A549 treated with ZK216348 at 1 μM for 4 hours (cell line): ENCODE measurements at places on chromosomes 16 and 17. TPM values are rescaled to one million over a fixed set of nuclear protein-coding genes. Genes with fewer than 3 reads are reported as not detected.

SLFN13 gene
- total RNA-seq = 2.2 to 5.8 TPM (median 5.0 TPM) in 5 replicates

LGALS9 gene
- total RNA-seq = 0.81 to 2.0 TPM (median 1.2 TPM) in 5 replicates

HBA1 gene
- total RNA-seq = 0.93 to 2.3 TPM (median 1.6 TPM) in 5 replicates

KRTAP16-1 gene
- not detected in 5 replicates for total RNA-seq

CCL4 gene
- not detected in 5 replicates for total RNA-seq

TBC1D3K gene
- total RNA-seq = not detected in 5 replicates

CLDN7 gene
- total RNA-seq = 0.29 to 2.9 TPM (median 1.6 TPM) in 5 replicates

TP53TG3 gene
- 0.39 to 0.70 TPM (median 0.55 TPM) in 3 of 5 replicates, not detected in the others for total RNA-seq

NOS2 gene
- total RNA-seq = 0.08 to 0.27 TPM (median 0.23 TPM) in 5 replicates

SALL1 gene
- 0.07 to 0.58 TPM (median 0.51 TPM) in 5 replicates for total RNA-seq

CACNG1 gene
- total RNA-seq = 0.11 to 0.37 TPM in 2 of 5 replicates, not detected in the others

SPECC1 gene
- total RNA-seq = 44.6 to 54.1 TPM (median 47.5 TPM) in 5 replicates

KRTAP17-1 gene
- total RNA-seq = not detected in 5 replicates

IL17C gene
- total RNA-seq = not detected in 5 replicates

UTS2R gene
- total RNA-seq = not detected in 5 replicates

REXO5 gene
- 3.5 to 6.0 TPM (median 4.5 TPM) in 5 replicates for total RNA-seq

TRIM47 gene
- total RNA-seq = 117 to 177 TPM (median 163 TPM) in 5 replicates

SHCBP1 gene
- total RNA-seq = 29.9 to 39.6 TPM (median 37.5 TPM) in 5 replicates

UBE2O gene
- total RNA-seq = 20.6 to 35.0 TPM (median 33.9 TPM) in 5 replicates
